Stimulated activated CD4-positive, alpha-beta T cell treated with anti-CD3 and anti-CD28 coated beads, Interleukin-2, amount 100 ng/mL, for 48 hours (primary cell): ENCODE measurements at places on chromosomes 7 and 10.
A peak's percentile ranks its signal among the peaks of the same experiment; 100 is the strongest.

DNA sequence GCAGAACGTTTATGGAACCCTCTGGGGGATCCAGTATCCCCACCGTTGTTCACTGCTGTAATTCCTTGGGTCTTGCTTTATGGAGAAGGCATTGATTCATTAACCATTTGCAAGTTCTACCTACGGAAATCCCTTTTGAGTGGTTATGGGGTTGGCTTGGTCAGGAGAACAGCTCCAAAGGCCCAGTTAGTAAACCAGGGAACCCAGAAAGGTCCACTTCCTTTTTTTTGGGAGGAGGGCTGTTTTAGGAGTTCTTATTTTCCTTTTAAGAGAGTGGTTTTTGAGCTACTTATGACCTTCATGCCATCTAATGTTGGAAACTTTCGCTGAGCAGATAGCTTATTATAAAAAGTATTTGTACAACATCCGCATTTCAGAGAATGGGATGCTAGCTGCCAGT, 1.3 kb downstream of the POR start:
- DNase-seq: no peak

GRCh38 chr10:95275726-95276366, 15.0 kb downstream of the PDLIM1 start:
- DNase-seq: no peak

- no peak for DNase-seq
Measured at GRCh38 chr7:105769901-105770628, 106.3 kb downstream of the ATXN7L1 start.

GRCh38 chr10:103542764-103543616, 49.5 kb downstream of the NEURL1 start:
- DNase-seq: no peak

DNA sequence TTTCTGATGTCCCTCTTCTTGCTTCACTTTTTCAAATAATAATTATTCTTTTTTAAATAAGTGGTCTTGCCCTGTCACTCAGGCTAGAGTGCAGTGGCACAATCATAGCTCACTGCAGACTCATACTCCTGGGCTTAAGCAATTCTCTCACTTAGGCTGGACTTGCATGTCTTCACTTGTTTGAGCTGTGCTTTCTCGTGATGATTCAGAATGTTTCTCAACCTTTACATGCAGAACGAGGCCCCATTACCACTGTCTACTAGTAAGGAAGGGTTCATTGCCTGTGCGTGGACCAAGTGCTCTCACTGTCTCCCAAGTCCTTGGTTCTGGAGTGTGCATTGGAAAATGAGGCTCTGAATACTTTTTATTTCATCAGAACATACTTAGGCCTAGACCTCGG, 468.6 kb upstream of the COBL start:
- DNase-seq: no peak

- no peak for DNase-seq
Measured at GRCh38 chr7:101580596-101580995, 48.5 kb downstream of the MYL10 start.

- DNase-seq: no peak
Measured at GRCh38 chr10:69748621-69749020, 53.1 kb upstream of the COL13A1 start.

DNA sequence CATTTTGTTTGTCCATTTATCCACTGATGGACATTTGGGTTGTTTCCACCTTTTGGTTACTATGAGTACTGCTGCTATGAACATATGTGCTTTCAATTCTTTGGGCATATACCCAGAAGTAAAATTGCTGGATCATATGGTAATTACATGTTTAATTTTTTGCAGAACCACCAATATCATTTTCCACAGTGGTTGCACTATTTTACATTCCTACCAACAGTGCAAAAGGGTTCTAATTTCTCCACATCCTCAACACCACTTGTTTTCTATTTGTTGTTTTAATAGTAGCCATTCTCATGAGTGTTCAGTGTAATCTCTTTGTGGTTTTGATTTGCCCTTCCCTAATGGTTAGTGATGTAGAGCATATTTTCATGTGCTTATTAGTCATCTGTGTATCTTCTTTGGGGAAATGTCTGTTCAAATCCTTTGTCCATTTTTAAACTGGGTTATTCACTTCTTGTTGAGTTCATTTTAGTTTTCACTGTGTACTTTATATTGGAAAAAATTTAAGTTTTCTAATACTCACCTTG, 101.9 kb downstream of the HIBADH start:
- DNase-seq: no peak

DNA sequence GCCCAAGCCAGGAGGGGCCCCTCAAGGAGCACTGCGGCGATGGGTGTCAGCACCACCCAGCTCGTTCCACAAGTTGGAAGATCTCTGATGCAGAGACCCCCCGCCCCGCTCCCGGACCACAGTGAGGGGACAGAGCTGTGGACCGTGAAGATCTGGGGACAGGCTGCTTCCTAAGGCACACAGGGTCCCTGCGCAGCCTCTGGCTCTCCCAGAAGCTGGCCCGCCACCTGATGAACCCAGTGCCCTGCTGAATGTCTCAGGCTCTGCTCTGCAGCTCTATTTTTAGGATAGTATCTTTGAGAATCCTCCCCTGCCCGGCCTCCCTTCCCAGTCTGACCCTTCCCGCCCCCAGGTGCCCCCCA, 29.7 kb downstream of the GBX1 start:
- no peak for DNase-seq

DNA sequence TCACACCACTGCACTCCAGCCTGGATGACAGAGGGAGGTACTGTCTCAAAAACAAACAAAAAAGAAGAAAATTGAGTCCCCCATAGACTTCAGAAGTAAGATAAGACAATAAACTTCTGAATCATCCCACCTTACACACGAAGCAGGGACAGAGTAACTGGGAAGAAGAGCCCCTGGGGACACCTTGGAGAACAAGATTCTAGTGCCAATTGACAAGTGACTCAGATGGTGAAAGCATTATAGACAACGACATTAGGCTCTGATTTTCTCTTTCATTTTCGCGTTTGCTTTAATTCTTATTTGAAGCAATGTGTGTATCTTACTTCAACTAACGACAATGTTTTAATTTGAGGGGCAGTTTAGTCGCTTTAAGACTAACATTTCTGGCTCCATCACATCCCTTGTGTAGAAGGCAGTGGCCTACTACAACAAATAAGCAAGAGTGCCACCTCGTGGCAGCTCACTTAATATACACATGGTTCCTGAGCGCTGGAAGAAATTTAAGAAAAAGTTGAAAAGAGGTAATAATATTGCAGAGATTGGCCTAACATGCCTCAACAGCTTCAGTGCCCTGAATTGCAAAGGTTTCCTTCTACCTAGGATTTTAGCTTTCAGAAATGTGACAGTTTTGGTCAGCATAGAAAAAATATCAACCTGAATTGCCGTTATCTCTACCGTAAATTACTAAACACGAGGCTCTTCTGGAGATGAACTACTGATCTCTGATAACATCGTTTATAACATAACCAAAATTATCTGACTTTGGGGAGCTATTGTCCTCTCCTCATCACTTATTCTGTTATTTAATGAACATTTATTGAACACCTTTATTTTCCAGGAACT, 36.7 kb downstream of the ASNS start:
- peak; percentile 64 for DNase-seq

DNA sequence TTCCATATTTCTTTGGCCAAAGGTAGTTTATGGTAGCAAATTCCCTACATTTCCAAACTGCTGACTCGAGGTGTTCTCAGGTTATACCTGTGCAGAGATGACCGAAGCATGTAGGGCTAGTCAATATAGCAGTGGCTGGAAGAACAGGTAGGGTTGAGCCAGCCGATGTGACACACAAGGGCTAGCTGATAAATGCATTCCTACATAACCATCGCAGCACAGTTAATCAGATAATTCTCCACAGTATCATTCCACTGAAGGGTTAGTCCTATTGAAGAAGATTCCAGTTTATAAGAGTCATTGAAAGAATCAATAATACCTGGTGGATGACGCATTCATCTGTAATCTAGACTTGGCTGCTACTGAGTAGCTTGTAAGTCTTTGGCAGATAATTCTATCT, 220.0 kb downstream of the KIF20B start:
- DNase-seq: no peak

DNA sequence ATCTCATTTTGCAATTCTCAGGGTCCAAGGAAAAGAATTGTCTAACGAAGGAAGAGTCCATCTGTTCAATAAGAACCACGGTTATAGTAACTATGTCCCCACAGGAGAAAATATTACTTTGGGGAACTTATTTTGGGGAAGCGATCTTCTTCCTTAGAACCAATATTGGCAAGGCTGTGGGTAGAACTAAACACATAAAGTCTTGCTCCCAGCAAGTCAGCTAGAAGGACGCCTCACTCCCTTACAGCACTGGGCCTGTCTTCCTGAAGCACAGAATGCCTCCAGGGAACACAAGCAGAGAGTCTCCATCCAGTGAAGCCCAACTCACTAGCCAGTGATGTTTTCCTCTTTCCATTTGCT, 30.2 kb downstream of the C10orf71 start:
- no peak for DNase-seq

GRCh38 chr10:92239151-92239599, 51.7 kb downstream of the CPEB3 start:
- DNase-seq: no peak

- peak; percentile 2 for DNase-seq
Measured at GRCh38 chr7:2066251-2066919, 166.4 kb downstream of the MAD1L1 start.

- no peak for DNase-seq
Measured at GRCh38 chr7:136078630-136079029, 101.5 kb upstream of the MTPN start.

DNA sequence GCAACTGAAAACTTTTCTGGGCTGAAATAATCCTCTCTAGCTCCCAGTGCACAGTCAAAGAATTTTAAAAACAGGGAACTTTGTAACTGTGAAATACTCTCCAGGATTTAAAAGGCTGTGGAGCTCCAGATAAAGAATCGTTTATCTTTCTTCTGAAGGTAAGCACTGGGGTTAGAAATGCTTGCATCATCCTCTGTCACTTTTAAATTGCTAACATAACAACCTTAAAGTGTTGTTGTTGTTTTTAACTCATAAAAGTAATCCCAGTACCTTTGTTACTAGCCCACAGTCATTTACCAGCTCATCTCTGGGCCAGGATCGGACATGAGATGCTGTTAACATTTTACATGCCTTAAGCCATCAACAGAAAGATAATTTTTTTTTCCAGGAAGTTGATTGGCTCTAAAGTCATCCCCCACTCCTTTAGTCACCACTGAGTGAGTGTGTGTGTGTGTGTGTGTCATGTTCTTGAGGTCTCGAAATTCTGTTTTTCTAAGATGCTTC, at the start of gene SLC39A12:
Gene SLC39A12, plus strand, starts transcription at position 51 of the 504 bp plus-strand sequence. CDS start 1,359 bp downstream, outside the sequence.
- no peak for DNase-seq

DNA sequence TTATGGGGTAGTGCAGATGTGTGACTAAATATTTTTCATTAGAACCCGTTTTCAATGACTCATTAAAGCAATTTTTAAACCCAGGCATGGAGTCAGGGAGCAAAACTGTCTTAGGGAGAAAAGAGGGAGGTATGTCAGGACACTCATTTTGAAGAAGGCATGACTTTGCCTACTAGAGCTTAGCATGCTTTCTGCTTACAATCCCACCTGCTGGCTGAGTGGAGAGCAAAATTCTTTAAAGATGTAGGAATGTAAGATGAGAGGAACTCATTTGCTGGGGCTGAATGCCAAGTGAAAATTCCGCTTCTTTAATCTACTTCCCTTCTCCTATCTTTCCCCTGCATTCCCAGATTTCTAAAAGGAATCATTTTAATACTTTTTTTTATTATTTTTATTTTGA, 232.6 kb downstream of the GALNT17 start:
- DNase-seq: no peak

- DNase-seq: no peak
Measured at GRCh38 chr10:33112831-33113455, 154.9 kb upstream of the ITGB1 start.

- no peak for DNase-seq
Measured at GRCh38 chr7:961546-962400, 7.3 kb upstream of the ADAP1 start.

DNA sequence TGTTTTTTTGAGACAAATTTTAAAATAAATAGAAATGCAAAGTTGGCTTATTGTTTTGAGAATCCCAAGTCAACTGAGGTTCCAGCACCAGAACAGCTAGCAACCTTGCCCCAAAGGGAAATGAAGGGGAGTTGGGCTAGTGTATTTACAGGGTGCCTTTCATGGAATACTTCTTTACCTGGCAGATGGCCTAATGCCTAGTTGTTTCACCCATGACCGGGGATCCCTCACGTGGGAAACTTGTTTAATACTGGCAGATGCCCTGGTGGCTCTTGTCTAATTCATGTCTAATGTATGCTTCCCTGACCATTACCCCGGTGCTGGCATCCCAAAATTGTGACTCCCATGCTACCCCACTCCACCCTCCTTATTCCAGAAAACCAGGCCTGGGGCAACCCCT, 861.1 kb upstream of the ZWINT start:
- no peak for DNase-seq

DNA sequence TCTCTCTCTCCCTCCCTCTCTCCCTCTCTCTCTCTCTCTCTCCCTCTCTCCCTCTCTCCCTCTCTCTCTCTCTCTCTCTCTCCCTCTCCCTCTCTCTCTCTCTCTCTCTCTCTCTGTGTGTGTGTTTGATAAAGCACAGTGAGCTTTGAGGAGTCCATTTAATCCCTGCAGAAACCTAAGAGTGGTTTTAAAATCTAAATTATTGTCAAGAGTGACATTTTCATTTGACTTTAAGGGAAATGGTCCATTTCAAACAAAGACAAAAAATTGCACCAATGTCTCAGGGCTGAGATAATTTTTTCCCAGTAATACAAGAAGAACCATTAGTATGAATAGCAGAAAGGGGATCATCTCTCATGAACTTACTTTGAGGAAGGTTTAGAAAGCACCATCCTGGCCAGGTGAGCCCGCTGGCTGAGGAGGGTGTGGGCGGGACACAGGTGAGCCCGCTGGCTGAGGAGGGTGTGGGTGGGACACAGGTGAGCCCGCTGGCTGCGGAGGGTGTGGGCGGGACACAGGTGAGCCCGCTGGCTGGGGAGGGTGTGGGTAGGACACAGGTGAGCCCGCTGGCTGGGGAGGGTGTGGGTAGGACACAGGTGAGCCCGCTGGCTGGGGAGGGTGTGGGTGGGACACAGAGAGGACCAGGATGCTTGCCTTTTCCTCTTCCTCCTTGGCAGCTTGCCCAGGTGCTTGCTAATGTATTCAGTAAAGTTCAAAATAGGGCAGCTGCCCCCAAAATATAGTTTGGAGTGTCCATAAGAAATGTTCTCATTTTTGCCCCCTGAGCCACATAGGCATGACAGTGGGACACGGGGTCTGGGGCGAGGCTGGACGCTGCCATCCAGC, 125.0 kb downstream of the DNAJB6 start:
- DNase-seq: no peak

DNA sequence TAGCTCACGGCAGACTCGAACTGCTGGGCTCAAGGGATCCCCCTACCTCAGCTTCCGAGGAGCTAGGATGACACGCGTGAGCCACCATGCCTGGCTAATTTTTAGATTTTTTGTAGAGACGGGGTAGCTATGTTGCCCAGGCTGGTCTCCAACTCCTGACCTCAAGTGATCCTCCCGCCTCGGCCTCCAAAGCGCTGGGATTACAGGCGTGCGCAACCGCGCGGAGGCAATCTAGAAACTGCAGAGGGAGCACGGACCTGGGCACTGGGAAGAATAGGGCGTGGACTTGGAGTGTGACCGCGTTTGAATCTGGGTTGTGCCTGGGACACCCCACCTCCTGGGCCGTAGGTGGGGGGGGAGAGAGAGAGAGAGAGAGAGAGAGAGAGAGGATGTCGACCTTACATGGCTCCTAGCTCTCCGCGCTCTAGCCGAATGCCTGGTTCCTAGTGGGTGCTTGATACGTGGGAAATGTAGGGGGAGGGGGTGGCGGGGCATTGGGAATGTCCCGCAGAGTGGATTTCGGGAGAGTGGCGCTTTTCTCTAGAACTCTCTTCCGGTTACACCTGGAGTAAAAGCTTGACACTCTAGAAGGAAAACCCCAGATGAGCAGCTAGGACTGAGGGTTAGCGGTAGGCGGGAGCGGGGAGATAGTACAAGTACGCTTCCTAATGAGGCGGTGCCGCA, 1.2 kb upstream of the MAP3K8 start:
- DNase-seq: no peak
